Stimulated activated CD8-positive, alpha-beta memory T cell treated with anti-CD3 and anti-CD28 coated beads, Interleukin-15, amount 100 ng/mL, for 4 hours (primary cell): ENCODE measurements at places on chromosomes 1 and 21.

- no peak for DNase-seq
These were observed 414 bp downstream of the GPR153 start for GRCh38 chr1:6260433-6260934.

DNA sequence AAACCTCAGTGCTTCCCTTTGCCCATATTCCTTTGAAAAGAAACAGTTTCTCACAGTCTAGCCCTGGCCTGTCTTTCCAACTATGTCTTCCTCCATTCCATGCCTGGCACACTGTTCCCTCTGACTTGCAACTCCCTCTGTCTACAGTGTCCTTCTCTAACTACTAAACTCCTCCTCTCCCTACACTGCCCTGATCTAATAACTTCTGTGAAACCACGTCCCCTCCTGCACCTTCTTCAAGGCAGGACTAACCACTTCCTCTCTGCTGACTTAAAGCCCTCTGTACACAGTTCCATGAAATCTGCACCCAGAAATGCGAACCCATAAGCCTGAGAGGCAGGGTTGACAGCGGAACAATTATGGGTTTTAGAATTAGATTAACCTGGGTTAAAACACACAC is 62.2 kb upstream of the ATP1B1 start:
- no peak for DNase-seq

GRCh38 chr21:42566524-42567213 is 53.0 kb downstream of the SLC37A1 start:
- DNase-seq: no peak

GRCh38 chr1:10242811-10243210 is 32.4 kb downstream of the KIF1B start:
- DNase-seq: no peak

DNA sequence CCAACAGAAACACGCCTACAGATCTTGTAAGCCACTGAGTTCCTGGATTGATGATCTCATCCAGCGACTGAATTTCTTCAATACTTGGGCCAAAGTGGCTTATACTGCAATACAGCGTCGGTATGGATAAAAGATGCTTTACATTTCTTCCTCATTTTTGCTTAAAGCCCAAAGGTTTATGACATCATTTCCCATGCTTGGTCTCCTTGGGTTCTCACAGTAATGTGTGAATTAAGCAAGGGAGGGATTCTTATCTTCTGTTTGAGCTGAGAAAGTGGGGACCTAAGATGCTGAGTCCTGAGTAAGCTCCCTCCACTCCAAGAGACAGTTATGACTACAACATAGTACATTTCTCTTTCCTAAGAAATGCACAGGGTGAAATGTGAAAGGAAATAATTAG is 39.5 kb downstream of the LBR start:
- DNase-seq: no peak

DNA sequence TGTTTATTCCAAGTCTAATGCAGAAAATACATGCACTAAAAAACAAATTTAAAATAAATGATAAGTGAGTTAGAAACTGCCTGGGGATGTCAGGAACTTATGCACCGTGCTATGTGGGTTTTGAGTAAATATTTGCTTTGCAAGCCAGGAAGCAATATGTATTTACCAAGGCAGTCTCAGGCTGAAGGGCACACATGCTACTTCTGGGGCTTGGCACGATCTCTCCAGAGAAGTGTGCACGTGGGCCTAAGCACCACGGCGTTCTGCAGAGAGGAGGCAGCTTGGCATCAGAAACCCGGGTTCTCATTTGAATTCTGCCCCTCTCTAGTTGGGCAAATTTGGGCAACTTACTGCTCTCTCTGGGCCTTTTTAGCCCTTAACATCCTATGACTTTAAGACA is 72.6 kb upstream of the ROR1 start:
- DNase-seq: no peak

DNA sequence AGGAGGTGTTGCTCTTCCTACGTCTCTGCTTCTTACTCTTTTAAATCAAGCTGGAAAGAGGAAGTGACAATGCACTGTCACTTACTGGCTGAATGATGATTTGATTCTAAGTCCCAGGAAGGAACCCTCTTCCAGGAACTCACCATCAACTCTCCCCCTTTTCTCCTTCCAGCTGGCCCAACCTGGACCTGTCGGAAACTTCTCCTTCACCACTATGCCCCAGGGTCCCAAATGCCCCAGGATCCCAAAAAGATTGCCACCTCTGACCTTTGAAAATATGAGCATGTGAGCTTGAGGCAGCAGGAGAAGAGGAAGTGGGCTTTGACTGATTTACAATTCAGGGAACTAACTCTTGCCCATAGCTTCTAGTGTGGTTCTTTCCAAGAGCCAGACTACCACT is 5.3 kb upstream of the ADAMTS5 start:
- no peak for DNase-seq

DNA sequence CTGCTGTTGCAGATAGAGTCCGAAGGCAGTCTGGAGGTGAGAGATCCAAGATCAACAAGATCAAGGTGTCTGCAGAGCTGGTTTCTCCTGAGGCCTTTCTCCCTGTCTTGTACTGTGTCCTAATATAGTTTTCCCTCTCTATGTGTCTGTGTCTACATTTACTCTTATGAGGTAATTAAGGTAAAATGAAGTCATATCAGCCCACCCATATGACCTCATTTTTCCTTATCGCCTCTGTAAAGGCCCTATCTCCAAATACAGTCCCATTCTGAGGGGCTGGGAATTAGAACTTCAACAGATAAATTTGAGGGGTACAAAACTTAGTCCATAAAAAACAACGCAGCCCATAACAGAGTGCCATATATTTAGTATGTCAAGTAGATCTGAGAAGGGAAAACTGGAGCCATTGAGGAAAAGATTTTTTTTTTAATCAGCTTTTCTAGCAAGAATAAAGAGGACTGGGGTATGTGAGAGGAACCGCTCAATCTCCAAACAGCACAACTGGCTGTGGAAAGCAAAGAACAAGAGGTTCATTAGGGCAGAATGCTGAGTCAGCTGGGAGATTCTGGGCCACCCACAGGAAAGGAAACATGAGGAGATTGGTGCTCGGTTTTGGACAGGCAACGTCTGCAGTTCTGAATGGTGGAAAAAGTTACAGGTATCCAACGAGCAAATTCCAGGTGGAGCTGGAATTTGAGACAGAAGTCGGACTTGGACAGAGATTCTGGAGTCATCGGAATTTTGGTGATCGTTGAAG is 65.7 kb downstream of the MAP3K21 start:
- DNase-seq: no peak

DNA sequence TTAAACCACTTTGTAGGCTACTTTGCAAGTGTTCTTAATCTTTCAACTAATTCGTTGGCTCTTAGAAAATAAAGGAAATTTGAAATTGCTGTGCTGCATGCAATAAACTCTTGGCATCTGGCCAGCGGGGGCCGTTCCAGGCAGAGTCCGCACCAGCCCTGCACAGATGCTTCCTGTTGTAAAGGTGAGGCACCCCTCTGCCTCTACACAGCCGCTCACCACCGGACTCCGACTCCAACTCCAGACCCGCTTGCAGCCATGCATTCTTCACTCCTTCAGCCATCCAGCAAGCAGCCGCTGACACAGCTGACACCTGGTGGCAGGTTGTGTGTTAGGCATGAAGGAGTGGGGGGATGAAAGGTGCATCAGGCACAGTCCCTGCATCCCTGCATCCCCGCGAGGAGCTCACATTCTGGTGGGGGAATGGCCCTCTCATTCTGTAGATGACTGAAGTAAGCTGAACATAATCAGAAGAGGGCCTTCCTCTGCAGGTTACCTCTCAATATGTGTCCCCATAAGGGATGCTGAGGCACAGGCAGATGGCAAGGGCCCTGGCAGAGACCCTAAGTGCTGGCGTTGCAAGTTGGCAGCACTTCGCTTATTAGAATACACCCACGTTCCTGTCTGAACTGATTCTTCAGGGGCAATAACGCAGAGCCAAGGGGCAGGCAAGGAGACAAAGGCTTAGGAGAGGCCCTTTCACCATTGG is 56.8 kb downstream of the GLIS1 start:
- DNase-seq: no peak

DNA sequence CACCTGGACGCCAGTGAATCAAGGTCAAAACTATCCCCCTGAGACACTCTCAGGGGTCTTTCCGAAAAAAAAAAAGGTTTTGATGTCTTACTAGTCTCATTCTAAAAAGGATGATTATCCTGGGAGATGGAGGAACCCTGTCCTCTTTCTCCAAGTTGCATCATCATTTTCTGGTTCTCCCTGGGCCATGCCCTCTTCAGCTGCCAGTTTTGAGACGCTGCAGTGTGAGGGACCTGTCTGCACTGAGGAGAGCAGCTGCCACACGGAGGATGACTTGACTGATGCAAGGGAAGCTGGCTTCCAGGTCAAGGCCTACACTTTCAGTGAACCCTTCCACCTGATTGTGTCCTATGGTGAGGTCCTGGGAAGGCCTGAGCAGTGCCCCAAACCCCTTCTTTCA is 3.5 kb downstream of the FCRLA start:
- DNase-seq: no peak

- no peak for DNase-seq
These were observed 27.5 kb downstream of the KCND3 start for GRCh38 chr1:111961773-111962565.

DNA sequence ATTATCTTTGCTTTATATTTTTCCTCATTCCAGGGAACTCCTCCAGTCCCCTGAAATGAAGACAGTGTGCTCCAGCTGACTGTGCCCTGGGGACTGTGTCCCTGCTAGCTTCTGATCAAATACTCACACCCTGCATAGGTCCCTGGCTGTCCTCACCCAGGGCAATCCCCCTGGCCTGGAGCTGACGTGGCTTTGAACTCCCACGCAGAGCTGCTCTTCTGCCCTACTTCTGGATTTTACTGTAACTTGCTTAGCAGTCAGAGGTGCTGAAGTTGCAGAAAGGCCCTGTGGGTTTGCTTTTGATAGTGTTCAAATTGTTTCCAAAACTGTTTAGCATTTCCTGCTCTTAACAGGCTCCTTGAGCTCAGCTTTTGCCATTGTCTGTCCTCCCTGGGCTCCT is 186.5 kb downstream of the FASLG start:
- peak; percentile 30 for DNase-seq

- DNase-seq: no peak
These were observed 81.6 kb upstream of the SSX2IP start for GRCh38 chr1:84771895-84772294.

- DNase-seq: no peak
These were observed 201.7 kb downstream of the ROR1 start for GRCh38 chr1:63975481-63975880.

GRCh38 chr1:184906761-184907160 is 67.5 kb downstream of the NIBAN1 start:
- no peak for DNase-seq

DNA sequence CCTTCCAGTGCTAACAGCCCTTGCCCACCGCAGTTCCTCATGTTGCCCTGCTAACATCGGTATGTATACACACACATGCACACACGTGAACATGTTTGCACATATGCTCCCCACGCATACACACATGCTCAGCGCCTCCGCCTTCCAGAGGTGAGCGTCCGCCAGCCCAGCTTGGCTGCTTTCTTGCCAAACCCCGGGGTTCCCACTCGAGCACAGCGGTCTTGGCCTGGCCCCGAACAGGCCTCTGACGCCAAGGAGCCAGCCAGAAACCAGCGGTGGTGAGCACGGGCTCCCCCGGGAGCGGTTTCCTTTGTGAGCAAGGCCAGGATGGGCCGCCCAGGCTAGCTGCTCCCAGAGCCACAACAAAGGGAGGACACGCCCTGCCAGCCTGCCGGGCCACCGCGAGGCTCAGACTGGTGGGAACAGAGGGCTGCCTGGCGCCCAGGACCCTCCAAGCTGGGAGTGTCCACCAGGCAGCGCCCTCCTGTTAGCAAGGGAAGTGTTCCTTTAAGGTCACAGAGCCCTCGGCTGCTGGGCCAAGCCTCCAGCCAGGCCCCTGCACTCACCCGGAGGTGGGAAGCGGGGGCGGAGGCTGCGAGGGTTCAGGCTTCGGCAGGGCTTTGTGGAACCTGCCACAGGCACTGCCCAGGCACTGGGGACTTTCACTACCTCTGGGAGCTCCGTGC is 65.4 kb downstream of the ALPL start:
- DNase-seq: no peak

- DNase-seq: no peak
These were observed 1217.8 kb upstream of the ADGRL2 start for GRCh38 chr1:80582980-80583379.

DNA sequence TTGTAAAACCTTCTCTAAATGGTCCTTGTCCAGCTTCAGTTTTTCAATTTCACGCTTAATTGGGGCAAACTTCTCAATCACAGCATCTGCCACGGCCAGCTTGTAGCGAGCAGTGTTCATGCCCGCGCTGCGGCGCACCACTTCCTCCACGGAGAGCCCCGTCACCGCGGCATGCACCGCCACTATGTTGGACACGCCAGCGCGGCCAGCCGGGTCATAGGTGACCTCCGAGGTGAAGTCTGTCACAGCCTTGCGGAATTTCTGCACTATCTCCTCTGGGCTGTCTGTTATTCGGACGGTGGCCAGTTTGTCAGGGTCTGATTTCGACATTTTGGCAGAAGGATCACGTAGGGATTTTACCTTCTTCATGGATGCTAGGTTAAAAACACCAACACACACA is 44.8 kb upstream of the TBX15 start:
- DNase-seq: no peak

- DNase-seq: no peak
These were observed 61.0 kb downstream of the OBSCN start for GRCh38 chr1:228268881-228269265.

DNA sequence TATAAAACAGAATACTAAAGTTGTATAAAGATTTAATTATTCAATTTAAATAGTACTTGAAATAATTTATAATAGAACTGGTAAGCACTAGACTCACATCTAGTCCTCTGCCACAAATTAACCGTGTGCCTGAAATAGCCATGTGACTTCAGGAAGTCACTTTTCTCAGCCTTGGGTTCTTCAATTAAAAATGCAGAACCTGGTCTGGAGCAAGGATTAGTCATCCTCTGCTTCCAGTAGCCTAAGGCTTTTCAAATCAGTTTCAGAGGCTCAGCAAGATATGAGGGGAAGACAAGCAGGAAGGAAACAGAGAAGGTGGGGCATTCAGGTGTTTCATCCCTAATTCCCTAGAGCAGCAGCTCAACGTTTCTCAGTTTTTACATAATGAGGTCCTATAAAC is 23.0 kb downstream of the DPH5 start:
- DNase-seq: no peak

DNA sequence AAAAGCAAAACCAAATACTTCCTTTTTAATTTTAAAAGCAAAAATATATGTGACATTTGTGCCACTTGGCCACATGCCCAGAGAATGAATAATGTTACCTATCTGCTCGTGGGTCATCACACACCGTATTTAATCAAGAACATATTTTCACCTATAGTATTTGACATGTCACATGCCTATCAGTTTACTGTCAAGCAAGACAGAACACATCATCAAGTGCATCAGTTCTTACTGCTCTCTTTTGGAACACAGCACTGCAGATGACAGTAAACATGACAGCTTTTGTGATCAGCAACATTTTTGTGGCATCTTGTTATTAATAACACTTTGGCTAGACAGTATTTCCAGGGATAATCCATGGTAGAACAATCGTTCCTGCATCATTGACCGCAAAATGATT is 134.4 kb downstream of the LRRC7 start:
- no peak for DNase-seq

DNA sequence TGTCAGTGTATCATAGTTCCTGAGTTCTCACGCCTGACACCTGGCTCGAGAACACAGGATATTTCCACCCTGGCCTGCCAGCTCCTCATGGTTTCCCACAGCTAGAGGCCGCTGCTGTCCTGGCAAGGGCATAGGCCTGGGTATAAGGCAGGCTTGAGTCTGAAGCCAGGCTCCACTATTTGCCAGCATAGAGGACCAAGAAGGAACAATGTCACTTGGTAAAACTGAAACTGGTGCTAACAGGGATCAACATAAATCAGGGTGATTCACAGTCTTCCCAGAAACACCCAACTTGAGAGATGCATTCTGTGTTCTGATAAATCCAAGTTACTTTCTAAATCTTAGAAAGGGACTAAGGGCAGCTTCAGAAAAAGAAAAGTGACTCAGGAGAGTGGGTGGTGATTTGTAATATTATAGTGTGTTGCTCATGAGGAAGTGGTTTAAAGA is 6.9 kb upstream of the S100A2 start:
- no peak for DNase-seq
